COR-L47 (cell line): ENCODE measurements at places on chromosomes 16 and 17.

GRCh38 chr16:21590287-21590686, 9.1 kb upstream of the METTL9 start:
- DNase-seq, result no peak

DNA sequence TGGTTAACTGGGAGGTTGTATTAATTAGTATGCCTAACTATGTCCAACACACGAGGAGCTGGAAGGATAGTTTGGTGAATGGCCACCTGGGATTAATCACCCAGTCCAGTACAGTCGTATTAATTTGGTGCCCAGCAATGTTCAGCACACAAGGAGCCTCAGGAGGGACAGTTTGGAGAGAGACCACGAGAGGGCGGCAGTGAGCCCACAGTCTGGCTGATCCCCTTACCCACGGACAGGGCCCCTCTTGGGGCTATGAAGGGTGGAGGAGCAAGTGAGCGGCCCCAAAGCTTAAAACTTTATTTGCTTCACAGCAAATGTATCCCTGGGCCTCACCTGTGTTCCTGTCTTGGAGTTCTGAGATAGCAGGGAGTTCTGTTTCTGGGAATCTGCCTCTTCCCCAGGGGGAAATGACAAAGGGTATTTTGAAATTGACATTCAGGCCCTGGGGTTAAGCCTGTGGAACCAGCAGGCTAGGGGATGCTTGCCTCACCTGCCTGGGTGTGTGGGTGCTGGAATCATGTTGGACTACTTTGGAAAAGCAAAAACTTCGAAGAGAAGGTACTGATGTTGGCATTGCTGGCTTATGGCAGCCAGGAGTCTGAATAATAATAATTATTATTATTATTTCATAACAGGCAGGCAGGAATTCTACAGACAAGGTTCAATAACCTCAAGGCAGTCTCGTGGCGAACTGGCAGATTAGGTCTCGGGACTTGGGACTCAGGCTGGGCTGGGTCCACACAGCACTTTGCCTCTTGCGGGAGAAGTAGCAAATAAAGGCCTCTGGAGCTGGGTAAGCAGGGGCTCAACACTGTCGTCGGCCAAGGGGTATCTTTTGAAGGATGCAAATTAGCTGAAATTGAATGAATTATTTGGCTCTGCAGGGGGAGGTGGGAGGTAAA, 227.6 kb upstream of the ASIC2 start:
- DNase-seq, result no peak

DNA sequence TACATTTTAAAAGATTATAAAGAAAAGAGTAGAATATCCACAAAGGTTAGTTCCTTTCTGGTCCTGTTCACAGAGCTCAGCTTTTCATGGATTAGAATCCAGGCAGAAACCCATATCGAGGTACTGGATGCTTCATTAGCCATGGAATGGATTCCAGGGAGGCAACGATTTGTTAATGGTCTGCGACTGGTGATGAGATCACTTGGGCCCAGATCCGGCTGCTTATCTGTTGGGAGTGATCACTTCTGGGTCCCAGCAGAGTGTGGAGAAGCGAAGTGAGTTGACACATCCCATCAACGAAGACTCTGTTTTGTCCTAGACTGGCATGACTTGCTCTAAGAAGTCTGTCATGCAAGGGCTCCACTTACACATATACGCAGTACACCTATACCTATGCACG, 165.8 kb downstream of the MAF start:
- no peak for DNase-seq

DNA sequence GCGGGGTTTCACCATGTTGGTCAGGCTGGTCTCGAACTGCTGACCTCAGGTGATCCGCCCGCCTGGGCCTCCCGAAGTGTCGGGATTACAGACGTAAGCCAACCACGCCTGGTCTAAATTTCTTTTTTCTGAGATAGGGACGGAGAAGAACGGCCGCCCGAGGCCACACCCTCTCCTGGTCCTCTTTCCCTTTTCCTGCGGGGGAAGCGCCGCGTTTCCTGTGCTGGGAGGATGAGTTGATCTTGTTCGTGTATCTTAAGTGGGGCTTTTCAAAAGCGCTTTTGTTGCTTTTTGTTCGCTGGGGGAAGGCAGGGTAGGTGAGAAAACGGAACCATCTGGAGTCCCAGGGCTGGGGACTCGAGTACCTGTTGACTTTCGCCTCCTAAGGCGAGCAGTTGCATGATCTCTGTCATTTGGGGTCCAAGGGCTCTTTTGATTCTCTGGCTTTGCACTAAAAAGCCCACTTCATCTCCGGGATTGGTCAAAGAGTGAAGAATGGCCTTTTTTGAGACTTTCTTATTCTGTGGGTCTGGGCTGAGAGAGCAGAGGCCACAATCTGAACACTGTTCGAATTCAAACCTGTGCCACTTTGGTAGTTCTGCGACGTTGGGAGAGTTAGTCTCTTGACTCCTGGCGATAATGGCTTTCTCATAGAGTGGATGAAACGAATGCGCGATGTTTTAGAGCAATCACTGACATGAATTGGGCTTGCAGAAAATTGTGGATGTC, 1.3 kb downstream of the FUS start:
- DNase-seq, result no peak

- DNase-seq, result peak; percentile 58
Observed at GRCh38 chr16:11302977-11303376, 21.8 kb upstream of the PRM1 start.
